ENCODE measurements at places on chromosomes 3 and 15.

GRCh38 chr15:69504352-69505040, 51.9 kb downstream of the RPLP1 start:
- no peak for DNase-seq

GRCh38 chr15:82079736-82080135, 33.9 kb upstream of the MEX3B start:
- no peak for DNase-seq

- peak; percentile 33 for DNase-seq
Observed at GRCh38 chr15:96264351-96264798, 66.1 kb upstream of the NR2F2 start.

DNA sequence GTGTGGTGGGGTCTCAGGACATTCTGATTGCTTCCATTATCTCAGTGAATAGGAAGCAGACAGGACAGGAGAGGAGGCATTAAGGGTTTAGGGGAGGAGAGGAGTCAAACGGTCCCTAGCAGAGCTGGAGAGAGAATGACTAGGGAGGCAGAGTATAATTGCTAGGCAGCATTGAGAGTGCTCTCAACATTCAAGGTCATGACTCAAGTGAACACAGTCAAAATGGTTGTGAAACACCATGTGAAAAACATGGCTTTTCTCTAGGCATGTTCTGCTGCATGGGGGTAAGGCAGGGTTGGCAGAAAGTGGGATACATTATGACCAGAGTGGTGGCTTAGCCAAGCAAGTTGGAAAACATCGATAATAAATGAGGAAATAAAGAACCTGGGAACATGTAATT, 19.5 kb upstream of the HRH1 start:
- no peak for DNase-seq

GRCh38 chr3:153029350-153029749, 132.7 kb upstream of the RAP2B start:
- DNase-seq, result no peak

GRCh38 chr3:9912294-9912935, 4.5 kb upstream of the IL17RC start:
- peak; percentile 73 for DNase-seq

DNA sequence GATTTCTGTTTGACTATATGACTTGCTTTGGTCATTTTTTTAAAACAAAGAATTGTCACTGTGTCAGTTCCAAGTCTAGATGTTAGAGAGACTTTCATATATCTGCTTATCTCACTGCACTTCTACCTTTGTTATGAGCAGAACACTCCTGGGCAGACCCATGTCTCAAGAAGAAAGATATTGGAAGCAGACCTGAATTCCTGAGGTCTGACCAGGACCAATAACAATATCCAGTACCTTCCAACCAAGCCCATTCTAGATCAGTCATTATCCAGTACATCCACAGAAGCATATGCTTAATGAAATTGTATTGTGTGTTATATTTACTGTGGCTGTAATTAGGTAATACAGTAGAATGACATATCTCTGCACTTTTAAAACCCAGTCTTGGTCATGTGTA, 811.3 kb upstream of the GBE1 start:
- no peak for DNase-seq

DNA sequence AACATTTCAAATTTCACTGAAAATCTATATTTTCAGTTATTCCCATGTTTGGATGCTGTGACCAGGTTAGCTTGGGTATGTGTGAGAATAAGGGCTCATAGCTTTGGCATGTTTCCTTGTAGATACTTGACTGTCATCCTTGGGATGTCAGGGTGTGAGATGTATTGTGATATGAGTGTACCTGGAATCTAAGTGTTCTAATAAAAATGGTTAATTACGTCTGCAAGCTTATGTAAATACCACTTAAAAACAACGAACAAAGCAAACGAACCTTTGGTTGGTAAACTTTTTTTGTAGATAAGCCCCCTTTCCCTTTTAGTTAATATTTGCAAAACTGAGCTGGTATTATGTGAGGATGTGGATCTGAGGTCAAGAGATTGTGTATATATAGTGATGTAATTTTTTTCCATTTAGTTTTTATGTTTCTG, 63.5 kb downstream of the FNDC3B start:
- DNase-seq, result no peak

- peak; percentile 28 for DNase-seq
Observed at GRCh38 chr15:58221591-58222241, 83.5 kb downstream of the AQP9 start.

GRCh38 chr15:95958382-95958781, 372.1 kb upstream of the NR2F2 start:
- DNase-seq, result no peak

- DNase-seq, result peak; percentile 75
Observed at GRCh38 chr3:138850151-138850550, 15.4 kb upstream of the PIK3CB start.

DNA sequence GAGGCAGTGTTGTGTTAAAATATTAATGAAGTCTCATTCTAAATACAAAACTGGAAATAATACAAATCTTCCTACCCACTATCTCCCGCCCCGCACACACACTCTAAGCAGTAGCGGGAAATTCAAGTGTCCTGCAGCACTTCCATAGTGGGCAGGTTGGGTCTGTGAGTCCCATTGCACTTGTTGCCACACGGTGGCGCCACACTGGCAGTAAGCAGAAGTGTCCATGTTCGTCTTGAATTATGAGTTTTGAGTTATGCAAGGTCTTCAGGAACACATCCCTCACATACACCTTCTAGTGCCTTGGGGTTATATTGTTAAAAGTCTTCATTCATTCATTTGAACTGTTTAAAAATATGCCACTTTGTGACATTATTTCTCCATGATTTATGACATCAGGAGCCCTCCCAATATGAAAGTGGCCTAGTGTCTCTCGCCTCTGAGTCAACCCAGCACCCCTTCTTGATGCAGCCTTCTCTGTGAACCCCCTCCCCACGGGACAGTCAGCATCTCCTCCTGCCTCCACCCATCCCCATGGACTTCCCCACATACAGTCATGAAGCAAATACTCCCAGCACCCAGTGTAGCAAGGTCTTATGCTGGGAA, 17.6 kb upstream of the CCDC174 start:
- peak; percentile 39 for DNase-seq

GRCh38 chr3:141938011-141938500, 61.6 kb downstream of the ATP1B3 start:
- DNase-seq, result no peak

- no peak for DNase-seq
Observed at GRCh38 chr15:29014493-29014892, 128.7 kb downstream of the APBA2 start.

Measured in M059J (cell line).